ENCODE measurements at places on chromosomes 5 and 9. TPM values are rescaled to one million over a fixed set of nuclear protein-coding genes. Genes with fewer than 3 reads are reported as not detected.

GRCh38 chr9:87276327-87276841 lies 221.3 kb upstream of the DAPK1 start:
- H3K4me1 ChIP-seq, result no peaks in the 10 kb centered on the region
- DNase-seq, result no peak
- no peaks in the 10 kb centered on the region for H3K27me3 ChIP-seq
- H3K27ac ChIP-seq, result peak overlapping the region; percentile 30
- no peaks in the 10 kb centered on the region for H3K36me3 ChIP-seq
- H3K4me3 ChIP-seq, result no peak overlapping the region

FOXD4L3 gene
- not detected for total RNA-seq

PCDHA3 gene
- not detected for total RNA-seq

DNA sequence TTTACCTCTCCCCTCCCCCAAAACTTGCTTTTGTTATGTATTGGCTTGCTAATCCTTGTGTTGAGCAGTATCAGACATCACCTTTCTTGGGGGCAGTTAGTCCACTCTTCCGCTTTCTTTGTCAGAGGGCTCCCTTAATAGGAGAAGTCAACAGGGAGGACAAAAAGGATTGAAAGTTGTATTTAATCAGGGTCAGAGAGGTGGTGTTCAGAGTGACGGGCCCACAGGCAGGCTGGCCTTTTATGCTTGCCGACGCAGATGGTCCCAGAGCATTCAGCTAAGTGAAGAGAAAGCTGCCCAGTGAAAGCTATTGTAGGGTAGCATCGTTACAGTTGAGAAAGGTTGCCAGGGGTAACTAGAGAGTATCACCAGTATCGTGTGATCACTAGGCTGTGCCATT lies 131.1 kb downstream of the ZCCHC7 start:
- H3K36me3 ChIP-seq, result no peaks in the 10 kb centered on the region
- no peaks in the 10 kb centered on the region for H3K27me3 ChIP-seq
- H3K4me3 ChIP-seq, result no peak overlapping the region

DNA sequence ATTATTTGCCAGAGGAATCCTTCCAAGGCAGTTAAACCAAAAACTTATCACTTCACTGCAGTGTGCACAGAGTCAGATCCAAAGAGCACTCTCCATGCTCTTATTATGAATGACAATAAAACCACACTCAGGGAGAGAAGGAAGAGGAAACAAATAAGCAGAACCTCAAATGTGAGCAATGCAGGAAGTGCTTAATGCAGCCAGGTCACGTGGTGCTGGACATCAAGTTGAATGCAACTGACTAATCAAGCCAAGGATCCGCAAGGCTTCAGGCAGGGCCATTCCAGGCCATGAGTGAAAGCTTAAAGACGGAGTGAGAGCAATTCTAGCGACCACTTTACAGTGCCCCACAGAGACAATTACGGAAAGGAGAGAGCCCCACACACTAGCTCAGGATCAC lies 230.4 kb upstream of the PUM3 start:
- no peaks in the 10 kb centered on the region for H3K4me1 ChIP-seq
- no peak overlapping the region for H3K4me3 ChIP-seq
- no peak overlapping the region for H3K27ac ChIP-seq

UBAC1 gene
- 104 TPM for total RNA-seq

PDZD2 gene
- 89.6 TPM for total RNA-seq

GRCh38 chr5:43227655-43228054 lies 35.6 kb downstream of the NIM1K start:
- H3K27ac ChIP-seq, result no peak overlapping the region
- H3K4me1 ChIP-seq, result no peaks in the 10 kb centered on the region
- DNase-seq, result no peak
- no peaks in the 10 kb centered on the region for H3K36me3 ChIP-seq

- H3K27me3 ChIP-seq, result no peaks in the 10 kb centered on the region
- no peaks in the 10 kb centered on the region for H3K36me3 ChIP-seq
- no peak overlapping the region for H3K27ac ChIP-seq
- no peak overlapping the region for H3K4me3 ChIP-seq
- no peak for DNase-seq
Observed at GRCh38 chr5:147619281-147619878, 109.5 kb upstream of the DPYSL3 start.

DNA sequence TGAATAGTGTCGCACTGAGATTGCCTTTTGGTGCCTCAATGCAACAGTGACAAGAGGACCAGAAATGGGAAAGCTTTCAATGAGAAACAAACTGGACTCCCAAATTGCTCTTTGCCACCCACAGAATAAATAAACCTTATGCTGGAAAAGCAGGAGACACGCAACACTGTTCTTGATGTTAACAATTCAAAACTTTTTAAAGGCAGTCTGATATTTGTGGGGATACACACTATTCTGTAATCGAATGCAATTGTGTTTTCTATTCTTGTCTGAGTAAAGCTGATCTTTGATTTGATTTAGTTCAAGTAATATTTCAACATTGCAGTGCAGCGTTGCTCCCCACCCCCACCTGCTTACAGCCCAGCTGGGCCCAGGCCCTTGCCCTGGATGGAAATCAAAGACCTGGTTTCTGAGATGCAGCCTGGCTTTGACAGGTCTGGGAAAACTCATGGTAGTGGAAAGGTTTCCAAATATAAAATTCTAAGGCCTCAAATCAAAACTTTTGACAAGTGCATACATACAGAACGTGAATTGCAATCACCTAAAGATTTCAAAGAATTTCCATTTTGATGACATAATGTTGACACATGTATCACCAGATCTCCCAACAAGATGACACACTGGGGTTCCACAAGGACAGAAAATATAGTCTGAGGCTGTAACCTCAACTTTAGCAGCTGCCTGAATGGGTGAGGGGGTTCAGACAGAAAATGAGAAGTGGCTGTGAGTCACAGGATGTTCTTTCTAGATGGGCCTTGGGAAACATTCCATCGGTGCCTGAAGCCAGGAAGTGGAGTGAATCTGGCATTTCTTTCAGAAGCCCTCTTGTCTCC lies 55.1 kb downstream of the ABCA1 start:
- DNase-seq, result peak; percentile 55
- H3K4me1 ChIP-seq, result peaks cover 37% of the 10 kb centered on the region
- H3K27ac ChIP-seq, result peak overlapping the region; percentile 83

DNA sequence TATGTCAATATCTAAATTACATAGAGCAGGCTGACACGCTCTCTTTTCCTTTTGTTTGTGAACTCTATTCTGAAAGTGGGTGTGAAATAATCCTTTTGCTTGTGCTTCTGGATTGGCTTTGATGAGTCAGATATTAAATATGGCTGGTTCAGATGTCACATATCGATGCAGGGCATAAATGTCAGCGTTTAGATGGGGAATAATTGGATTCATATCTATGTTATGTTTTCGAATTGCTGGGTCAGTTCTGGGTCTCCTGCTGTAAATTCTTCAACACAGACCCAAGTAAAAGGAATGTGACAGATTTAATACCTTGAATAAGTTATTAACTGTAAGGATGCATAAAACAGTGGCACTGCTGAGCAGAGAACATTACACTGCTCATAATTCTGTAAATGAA lies 118.7 kb upstream of the SNX2 start:
- no peaks in the 10 kb centered on the region for H3K4me1 ChIP-seq
- no peaks in the 10 kb centered on the region for H3K27me3 ChIP-seq
- no peak for DNase-seq
- no peak overlapping the region for H3K4me3 ChIP-seq
- no peaks in the 10 kb centered on the region for H3K36me3 ChIP-seq

DNA sequence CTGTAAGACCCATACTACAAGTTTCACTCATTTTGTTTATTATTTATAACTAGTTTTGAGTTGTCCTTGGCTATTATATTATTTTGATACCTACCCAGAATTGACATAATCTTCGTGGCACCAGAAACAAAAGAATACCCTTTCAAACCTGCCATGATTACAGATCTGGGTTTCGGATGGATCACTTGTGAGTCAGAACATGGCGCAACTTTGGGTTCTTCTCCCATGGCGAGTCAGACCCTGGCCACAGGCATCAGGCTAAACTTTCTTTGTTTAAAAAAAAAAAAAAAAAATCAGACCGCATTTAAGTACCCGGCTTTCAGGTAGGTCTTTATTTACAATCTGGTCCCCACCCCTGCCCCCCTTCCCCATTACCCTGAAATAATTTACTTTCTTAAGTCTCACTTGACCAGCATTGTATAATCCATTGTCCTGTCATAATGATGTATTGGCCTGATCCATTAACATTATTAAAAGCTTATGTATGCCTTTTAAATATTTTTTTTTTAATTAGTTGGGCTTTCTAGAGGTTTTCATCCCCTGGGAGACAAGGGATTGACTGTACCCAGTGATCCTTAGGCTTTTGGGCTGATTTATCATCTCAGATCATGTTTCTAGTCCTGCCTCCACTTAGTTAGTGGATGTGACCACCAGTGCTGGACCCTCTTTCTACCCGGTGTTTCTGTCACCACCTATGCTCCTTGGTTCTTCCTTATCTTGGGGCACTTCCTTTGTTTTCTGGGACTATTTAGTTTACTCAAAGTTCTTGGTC lies 43.9 kb downstream of the F2RL2 start:
- no peaks in the 10 kb centered on the region for H3K36me3 ChIP-seq
- H3K27me3 ChIP-seq, result no peaks in the 10 kb centered on the region
- H3K4me3 ChIP-seq, result no peak overlapping the region
- H3K4me1 ChIP-seq, result no peaks in the 10 kb centered on the region
- H3K27ac ChIP-seq, result no peak overlapping the region

DNA sequence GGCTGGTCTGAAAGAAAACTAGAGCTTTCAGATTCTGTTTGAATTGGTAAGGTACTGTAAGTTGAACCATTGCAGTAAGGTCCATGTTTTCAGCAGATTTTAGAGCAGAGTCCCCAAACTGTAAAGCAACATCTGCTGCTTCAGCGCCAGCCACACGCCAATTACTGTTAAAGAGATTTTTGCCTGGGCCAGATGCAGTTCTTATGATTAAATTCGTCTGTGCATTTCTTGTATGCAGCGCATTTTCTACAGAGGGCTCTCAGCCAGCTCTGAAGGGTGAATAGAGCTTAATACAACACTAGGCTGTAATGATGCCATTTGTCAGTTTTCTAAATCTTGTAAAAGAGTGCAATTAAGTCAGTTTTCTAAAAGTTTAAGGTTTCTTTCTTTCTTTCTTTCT lies 246.3 kb downstream of the COX7C start:
- no peaks in the 10 kb centered on the region for H3K36me3 ChIP-seq
- H3K27me3 ChIP-seq, result no peaks in the 10 kb centered on the region
- H3K27ac ChIP-seq, result no peak overlapping the region
- H3K4me3 ChIP-seq, result no peak overlapping the region

DNA sequence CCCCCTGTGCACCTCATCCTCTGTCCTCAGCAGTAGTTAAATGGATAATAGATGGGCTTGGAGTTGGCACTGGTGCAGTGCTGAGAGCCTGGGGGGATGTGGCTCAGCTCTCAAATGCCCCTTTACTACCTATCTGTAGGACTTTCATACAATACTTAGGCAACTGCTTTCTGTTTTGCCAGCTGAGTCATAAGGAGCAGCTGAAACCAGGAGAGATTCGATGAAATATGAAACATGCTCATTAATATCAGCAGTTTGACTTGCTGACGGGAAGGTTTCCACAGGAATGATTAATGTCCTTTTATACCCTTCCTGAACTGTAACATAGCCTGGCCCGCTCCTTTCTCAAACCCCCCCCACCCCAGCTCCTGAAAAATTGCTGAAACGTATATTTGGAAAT lies 142.6 kb downstream of the SAXO1 start:
- DNase-seq, result no peak
- H3K4me1 ChIP-seq, result no peaks in the 10 kb centered on the region
- no peaks in the 10 kb centered on the region for H3K36me3 ChIP-seq
- no peak overlapping the region for H3K27ac ChIP-seq
- H3K27me3 ChIP-seq, result no peaks in the 10 kb centered on the region

DNA sequence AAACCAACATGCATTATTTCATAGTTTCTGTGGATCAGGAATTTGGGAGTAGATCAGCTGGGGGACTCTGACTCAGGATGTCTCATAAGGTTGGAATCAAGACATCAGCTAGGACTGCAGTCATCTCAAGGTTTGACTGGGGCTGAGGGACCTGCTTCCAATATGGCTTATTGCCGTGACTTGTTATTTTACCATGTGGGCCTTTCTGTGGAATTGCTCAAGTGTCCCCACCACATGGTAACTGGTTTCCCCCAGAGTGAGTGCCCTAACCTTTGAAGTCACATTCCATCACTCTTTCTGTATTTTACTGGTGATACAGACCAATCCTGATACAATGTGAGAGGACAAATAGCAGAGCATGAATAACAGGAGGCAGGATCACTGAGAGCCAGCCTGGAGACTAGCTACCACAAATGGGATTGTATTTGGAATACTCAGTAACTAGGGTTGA lies 70.2 kb upstream of the ELL2 start:
- no peaks in the 10 kb centered on the region for H3K27me3 ChIP-seq
- no peak overlapping the region for H3K4me3 ChIP-seq
- H3K36me3 ChIP-seq, result no peaks in the 10 kb centered on the region
- H3K27ac ChIP-seq, result no peak overlapping the region
- H3K4me1 ChIP-seq, result no peaks in the 10 kb centered on the region
- no peak for DNase-seq

DNA sequence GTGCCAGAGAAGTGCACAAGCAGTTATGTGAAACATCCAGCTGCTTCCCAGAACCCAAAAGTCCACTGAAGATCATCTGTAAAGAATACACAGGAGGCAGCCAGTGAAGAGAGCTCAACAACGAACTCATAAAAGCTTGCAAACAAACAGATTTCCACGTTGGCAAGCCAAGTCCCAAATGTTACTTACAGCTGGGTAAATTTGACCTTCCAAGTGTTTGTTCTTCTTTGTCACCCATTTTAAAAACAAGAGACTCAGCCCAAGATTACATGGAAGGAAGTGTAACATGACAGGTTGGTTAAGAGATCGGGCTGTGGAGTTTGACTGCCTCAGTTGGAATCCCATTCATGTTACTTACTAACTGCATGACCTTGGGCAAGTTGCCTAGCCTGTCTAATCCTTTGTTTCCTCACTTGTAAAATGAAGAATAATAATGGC lies 174.9 kb upstream of the PAPPA start:
- no peaks in the 10 kb centered on the region for H3K36me3 ChIP-seq
- no peak overlapping the region for H3K27ac ChIP-seq
- DNase-seq, result no peak
- H3K27me3 ChIP-seq, result no peaks in the 10 kb centered on the region
- H3K4me1 ChIP-seq, result peaks cover 6% of the 10 kb centered on the region

GRCh38 chr5:38467353-38468040 lies 88.9 kb downstream of the LIFR start:
- DNase-seq, result peak; percentile 62
- H3K4me1 ChIP-seq, result peaks cover 47% of the 10 kb centered on the region
- peak overlapping the region; percentile 72 for H3K27ac ChIP-seq
- H3K36me3 ChIP-seq, result no peaks in the 10 kb centered on the region
- H3K27me3 ChIP-seq, result peaks cover 50% of the 10 kb centered on the region
- H3K4me3 ChIP-seq, result no peak overlapping the region

ZNF879 gene
- 3.1 TPM for total RNA-seq

PCDHB10 gene
- 0.81 TPM for total RNA-seq

DNA sequence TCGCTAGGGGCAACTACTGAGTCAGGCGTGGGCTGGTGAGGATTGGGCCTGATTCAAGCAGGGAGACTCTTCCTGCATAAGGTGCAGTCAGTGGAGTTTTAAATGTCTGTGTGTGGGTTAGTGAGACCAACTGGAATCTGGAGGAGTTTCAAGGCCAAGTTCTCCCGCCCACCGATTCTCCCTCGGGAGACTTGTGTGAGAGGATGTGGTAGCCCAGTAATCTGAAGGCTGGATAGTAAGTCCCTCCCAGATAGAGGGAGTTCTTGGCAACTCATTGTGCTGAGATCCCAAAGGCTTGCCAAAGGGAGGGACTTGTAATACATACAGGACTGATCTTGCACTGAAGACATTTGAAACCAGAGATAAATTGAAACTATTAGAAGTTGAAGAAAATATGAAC lies 51.8 kb downstream of the WDR36 start:
- H3K27ac ChIP-seq, result no peak overlapping the region
- peak; percentile 67 for DNase-seq
- H3K36me3 ChIP-seq, result no peaks in the 10 kb centered on the region
- no peaks in the 10 kb centered on the region for H3K27me3 ChIP-seq
- no peak overlapping the region for H3K4me3 ChIP-seq

All from heart left ventricle (tissue), 16 donors.